Type B pancreatic cell (in vitro differentiated cells): ENCODE measurements at places on chromosomes 5 and 9. TPM values are rescaled to one million over a fixed set of nuclear protein-coding genes. Genes with fewer than 3 reads are reported as not detected.

The PLAC8L1 gene
- 0.95 and 2.4 TPM in 2 replicates for total RNA-seq

The TMEM203 gene
- 42.3 and 46.3 TPM in 2 replicates for total RNA-seq

The IL5 gene
- total RNA-seq, result not detected in 2 replicates

The KCTD16 gene
- total RNA-seq, result 3.0 and 4.5 TPM in 2 replicates

The CCDC183 gene
- total RNA-seq, result 2.9 and 6.1 TPM in 2 replicates

The KLF9 gene
- 16.7 and 21.6 TPM in 2 replicates for total RNA-seq

The FYB1 gene
- 0.24 and 0.33 TPM in 2 replicates for total RNA-seq

The SLC30A5 gene
- total RNA-seq, result 57.7 and 57.9 TPM in 2 replicates

The SH2D3C gene
- 1.6 and 7.1 TPM in 2 replicates for total RNA-seq

- no peaks in the 10 kb centered on the region for H3K27me3 ChIP-seq
- no peaks in the 10 kb centered on the region for H3K4me1 ChIP-seq
- no peak overlapping the region for H3K4me3 ChIP-seq
- DNase-seq, result no peak
These were observed 227.6 kb upstream of the C9orf72 start for GRCh38 chr9:27800692-27801370.

DNA sequence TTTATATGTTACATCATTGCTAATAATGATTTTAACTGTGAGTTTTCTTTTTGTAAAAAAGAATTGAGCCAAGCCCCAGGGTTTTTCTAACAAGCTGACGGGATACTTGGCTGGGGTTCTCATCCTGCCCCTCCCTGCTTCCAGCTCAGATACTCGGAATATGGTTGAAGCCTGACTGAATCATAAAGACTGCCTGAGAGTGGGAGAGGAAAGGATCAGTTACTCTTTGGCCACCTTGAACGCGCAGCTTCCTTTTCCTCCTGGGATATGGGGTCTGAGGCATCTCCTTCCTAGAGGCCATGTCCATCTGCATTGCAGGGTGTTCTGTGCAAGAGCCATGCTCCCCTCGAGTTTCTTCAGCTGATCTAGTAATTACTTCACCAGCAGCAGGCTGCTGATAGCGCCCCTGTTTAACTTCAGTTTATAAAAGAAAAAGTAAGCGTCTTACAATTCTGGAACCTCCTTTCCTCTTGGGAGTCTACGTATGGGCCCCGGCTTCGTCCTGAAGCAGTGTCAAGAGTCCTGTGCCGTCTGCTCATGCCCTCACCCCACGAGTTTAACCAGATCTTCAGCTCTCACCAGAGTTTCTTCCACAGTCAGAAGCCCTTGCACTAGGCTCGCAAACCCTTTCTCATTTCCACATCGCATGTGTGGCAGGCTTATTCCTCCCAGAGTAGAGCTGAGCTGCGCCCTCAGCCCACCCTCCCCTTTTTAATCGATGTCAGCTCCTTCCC, 130.0 kb downstream of the MVB12B start:
- no peaks in the 10 kb centered on the region for H3K27me3 ChIP-seq
- no peak overlapping the region for H3K27ac ChIP-seq
- H3K4me3 ChIP-seq, result no peak overlapping the region
- peaks cover 5% of the 10 kb centered on the region for H3K36me3 ChIP-seq

- H3K4me3 ChIP-seq, result no peak overlapping the region
- H3K27me3 ChIP-seq, result no peaks in the 10 kb centered on the region
- no peak for DNase-seq
- H3K4me1 ChIP-seq, result peaks cover 14% of the 10 kb centered on the region
- no peak overlapping the region for H3K27ac ChIP-seq
These were observed 124.4 kb downstream of the SSBP2 start for GRCh38 chr5:81626524-81626923.

DNA sequence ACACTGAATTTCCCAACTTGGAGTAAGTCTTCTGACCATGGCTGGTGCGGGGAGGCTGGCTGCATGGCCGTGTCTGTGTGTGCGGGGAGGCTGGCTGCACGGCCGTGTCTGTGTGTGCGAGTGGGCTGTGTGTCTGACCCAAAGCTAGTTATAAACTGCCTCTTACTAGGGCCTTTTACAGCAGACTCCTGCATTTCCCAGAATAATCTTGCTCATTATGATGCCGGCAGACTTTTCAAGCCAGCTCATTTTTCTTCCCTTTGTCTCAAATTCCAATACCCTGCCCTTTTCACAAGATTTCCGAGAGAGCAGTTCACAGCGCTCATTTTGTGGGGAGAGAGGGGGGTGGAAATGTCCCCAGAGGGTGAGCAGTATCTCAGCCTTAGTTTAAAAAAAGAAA, 470.7 kb upstream of the BRINP1 start:
- DNase-seq, result no peak
- peaks cover 14% of the 10 kb centered on the region for H3K4me1 ChIP-seq
- H3K27ac ChIP-seq, result peak overlapping the region; percentile 39

DNA sequence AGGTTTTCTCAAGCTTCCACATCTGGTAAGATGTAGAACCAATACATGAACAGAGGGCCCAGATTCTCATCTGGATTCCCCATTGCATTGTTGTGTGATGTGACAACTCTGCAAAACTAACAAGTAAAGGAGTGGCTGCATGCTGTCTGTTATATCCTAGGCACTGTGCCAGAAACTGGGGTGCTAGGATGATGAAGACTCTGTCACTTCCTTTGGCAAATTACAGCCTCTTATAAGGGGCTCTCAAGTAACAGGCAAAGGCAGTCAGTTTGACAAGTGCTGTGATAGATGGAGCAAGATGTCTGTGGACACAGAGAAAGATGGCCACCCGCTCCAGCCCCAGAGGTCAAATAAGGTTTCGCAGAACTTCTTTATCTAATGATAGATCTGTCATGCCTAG, 115.7 kb downstream of the PAPPA start:
- H3K27me3 ChIP-seq, result peaks cover 36% of the 10 kb centered on the region
- H3K4me3 ChIP-seq, result no peak overlapping the region
- H3K27ac ChIP-seq, result no peak overlapping the region
- DNase-seq, result no peak
- H3K4me1 ChIP-seq, result peaks cover 21% of the 10 kb centered on the region
- peaks cover 8% of the 10 kb centered on the region for H3K36me3 ChIP-seq

DNA sequence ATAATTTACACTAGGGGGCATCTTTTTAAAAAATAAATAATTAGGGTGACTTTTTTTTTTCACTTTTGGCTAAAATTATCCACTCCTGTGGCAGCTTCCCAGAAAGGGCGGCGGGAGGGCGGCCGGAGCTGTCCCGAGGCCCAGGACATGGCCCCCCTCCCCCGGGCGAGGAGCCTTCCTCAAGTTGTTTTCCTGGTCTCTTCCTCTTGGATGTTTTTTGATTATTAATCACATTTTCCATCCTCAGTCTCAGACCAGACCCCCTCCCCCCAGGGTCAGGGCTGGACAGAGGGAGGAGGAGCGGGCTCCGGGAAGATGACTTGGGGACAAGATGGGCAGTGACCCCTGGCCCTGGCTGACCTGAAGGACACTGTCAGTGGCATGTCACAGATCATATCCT, 4.7 kb upstream of the CNTFR start:
- no peak overlapping the region for H3K27ac ChIP-seq
- peaks cover 61% of the 10 kb centered on the region for H3K27me3 ChIP-seq
- DNase-seq, result no peak

- H3K36me3 ChIP-seq, result no peaks in the 10 kb centered on the region
- no peaks in the 10 kb centered on the region for H3K27me3 ChIP-seq
- peaks cover 17% of the 10 kb centered on the region for H3K4me1 ChIP-seq
- H3K27ac ChIP-seq, result no peak overlapping the region
- DNase-seq, result no peak
- H3K4me3 ChIP-seq, result no peak overlapping the region
These were observed 109.9 kb downstream of the UGCG start for GRCh38 chr9:112006361-112007020.

GRCh38 chr5:168109441-168109840, 182.0 kb upstream of the WWC1 start:
- no peaks in the 10 kb centered on the region for H3K36me3 ChIP-seq
- no peak overlapping the region for H3K4me3 ChIP-seq
- peaks cover 39% of the 10 kb centered on the region for H3K4me1 ChIP-seq
- peaks cover 16% of the 10 kb centered on the region for H3K27me3 ChIP-seq
- DNase-seq, result no peak

DNA sequence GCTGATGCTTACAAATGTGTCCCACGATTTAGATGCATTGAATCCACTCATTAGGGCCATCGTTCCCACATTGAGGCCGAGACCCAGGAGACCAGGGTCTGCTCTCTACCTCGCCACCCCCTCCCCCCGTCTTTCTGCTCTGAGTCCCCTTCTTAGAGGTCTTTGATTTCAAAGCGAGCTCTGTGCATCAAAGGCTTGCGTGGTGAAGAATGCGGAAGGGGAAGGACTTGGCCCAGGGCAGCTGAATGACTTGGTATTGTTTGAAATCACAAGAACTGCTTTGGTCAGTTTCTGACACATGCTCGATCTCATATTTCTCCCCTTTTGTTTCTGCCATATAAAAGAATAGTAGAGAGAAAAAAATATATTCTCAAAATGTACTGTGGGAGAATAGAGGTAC, 78.3 kb upstream of the IRX1 start:
- peaks cover 28% of the 10 kb centered on the region for H3K4me1 ChIP-seq
- H3K27ac ChIP-seq, result peak overlapping the region; percentile 34
- no peak overlapping the region for H3K4me3 ChIP-seq
- H3K27me3 ChIP-seq, result peaks cover 12% of the 10 kb centered on the region
- H3K36me3 ChIP-seq, result no peaks in the 10 kb centered on the region

GRCh38 chr9:32957358-32957757, 44.1 kb downstream of the APTX start:
- no peak overlapping the region for H3K27ac ChIP-seq
- peaks cover 20% of the 10 kb centered on the region for H3K36me3 ChIP-seq
- H3K4me3 ChIP-seq, result no peak overlapping the region

GRCh38 chr9:37936965-37937364, 33.0 kb upstream of the SLC25A51 start:
- peaks cover 34% of the 10 kb centered on the region for H3K4me1 ChIP-seq
- no peaks in the 10 kb centered on the region for H3K27me3 ChIP-seq
- H3K36me3 ChIP-seq, result peaks cover 3% of the 10 kb centered on the region
- H3K4me3 ChIP-seq, result no peak overlapping the region
- DNase-seq, result no peak

GRCh38 chr5:10289353-10289752, 18.3 kb downstream of the CMBL start:
- no peak overlapping the region for H3K4me3 ChIP-seq
- H3K36me3 ChIP-seq, result peaks cover 28% of the 10 kb centered on the region
- no peak for DNase-seq
- H3K27me3 ChIP-seq, result no peaks in the 10 kb centered on the region
- peaks cover 1% of the 10 kb centered on the region for H3K4me1 ChIP-seq

DNA sequence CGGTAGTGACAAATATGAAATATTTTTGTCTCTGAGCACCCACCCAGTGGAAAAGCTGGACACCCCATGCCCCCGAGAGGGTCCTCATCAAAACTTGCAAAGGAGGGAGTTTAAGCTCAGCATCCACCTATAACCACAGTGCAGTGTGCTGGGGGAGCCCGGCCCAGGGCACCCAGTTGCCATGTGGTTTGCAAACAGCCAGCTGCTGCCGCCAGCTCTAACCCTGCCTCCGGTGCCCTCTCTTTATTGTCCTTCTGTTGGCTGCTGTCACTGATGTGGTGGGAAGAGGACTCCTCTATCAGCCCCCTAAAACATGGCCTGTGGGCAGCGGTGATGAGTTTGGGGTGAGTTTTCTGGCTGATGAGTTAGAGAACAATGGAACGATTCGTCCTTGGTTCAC, 160.9 kb upstream of the MVB12B start:
- H3K27ac ChIP-seq, result no peak overlapping the region
- peaks cover 30% of the 10 kb centered on the region for H3K27me3 ChIP-seq
- no peaks in the 10 kb centered on the region for H3K4me1 ChIP-seq
- no peak overlapping the region for H3K4me3 ChIP-seq
- no peaks in the 10 kb centered on the region for H3K36me3 ChIP-seq
- peak; percentile 50 for DNase-seq

DNA sequence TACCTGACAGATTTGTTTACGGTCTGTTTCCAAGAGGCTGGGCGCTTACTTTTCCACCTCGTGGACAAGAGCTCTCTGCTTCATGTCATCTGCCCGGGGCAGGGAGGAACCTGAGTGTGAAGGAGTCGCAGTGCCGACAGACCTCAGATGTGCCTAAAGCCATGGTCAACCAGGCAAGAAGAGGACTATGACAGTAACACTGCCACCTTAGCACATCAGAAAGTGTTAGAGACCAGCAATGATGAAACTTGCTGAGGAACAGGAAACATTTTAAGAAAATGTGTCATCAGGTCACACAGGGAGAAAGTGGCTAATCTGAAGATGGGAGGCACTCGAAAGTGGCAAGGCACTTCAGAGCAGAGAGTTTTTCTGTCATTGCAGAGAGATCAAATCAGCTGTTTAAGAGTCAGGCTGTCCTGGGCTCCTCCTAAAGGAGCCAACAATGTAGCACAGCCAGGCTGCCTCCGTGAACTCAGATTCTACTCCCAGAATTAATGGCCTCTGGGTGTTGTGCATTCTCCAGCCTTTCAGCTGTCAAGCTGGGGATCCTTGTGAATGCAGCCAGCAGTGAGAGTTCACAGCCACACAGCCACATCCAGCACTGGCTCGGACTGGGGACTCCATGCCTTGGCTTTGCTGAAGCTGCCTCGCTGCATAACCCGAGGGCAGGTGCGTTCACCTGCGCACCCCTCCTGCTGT, 94.6 kb downstream of the RAPGEF1 start:
- DNase-seq, result no peak
- H3K27me3 ChIP-seq, result no peaks in the 10 kb centered on the region
- H3K36me3 ChIP-seq, result peaks cover 16% of the 10 kb centered on the region
- H3K4me3 ChIP-seq, result no peak overlapping the region
- peak overlapping the region; percentile 71 for H3K27ac ChIP-seq

GRCh38 chr5:90855296-90856010, 296.9 kb downstream of the ADGRV1 start:
- DNase-seq, result no peak
- no peak overlapping the region for H3K27ac ChIP-seq
- no peak overlapping the region for H3K4me3 ChIP-seq
- no peaks in the 10 kb centered on the region for H3K27me3 ChIP-seq
- H3K36me3 ChIP-seq, result no peaks in the 10 kb centered on the region
